Activated CD4-positive, CD25-positive, alpha-beta regulatory T cell treated with anti-CD3 and anti-CD28 coated beads, Interleukin-2, amount 50 U/mL, for 16 hours (primary cell): ENCODE measurements at places on chromosomes 12 and 14.

GRCh38 chr12:33653362-33653761, 213.7 kb upstream of the SYT10 start:
- no peak for DNase-seq

GRCh38 chr14:106605548-106606448, 1079.4 kb downstream of the TMEM121 start:
- peak; percentile 50 for DNase-seq

- no peak for DNase-seq
Measured at GRCh38 chr12:111758120-111758561, 8.6 kb upstream of the ALDH2 start.

- no peak for DNase-seq
Measured at GRCh38 chr12:52835271-52836041, 1.3 kb upstream of the KRT79 start.

DNA sequence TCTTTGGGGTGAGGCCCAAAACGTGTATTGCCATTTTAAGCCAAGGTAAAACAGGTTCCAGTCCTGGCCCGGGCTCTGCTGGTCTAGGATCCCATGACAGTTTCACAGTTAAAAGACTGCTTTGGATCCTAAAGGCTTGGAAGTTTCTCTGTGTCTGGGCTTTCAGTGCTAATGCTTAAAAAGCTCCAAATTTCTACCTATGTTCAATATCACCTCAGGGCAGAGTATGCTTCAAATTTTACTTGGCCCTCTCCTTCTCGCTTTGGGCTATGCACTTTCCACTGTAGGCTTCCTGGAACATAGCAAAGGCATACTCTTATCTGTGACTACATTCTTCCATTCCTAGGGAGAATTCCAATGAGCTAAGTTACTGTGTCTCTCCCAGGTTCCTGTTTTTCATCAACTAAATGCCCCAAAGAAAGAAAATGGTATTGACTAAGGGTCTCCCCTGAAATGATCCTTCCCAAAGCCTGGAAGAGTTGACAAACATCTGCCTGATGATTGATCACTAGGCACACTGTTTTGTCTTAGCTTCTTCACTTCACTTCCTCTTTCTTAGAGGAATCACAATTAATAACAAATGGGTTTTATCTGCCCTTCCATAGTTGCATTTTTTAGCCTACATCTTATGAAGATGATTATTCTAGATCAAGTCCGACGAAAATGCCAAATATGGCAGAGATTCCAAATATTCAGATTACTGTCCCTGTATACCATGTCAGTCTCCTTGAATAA, 79.4 kb downstream of the TMTC2 start:
- no peak for DNase-seq

DNA sequence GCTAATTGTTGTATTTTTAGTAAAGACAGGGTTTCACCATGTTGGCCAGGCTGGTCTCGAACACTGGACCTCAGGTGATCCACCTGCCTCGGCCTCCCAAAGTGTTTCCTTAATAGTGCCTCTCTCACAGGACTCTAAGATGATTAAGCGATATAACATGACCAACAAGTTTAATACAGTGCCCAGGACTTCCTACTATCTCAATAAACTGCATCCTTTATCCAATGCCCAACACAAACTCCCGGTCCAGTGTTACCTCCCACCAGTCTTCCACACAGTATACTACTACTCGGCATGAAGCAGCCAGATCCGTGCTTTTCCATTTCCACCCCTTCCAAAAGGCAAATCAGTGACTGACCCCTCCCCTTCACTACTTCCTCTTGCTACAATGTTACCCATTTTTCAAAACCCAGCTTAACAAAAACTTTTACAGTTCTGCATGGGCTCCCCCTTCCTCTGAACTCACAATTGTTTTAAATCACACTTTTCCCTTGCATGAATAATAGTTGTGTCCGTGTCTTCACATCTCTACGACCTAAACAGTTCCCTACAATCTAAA, 900 bp downstream of the NOP2 start:
- no peak for DNase-seq

GRCh38 chr14:51938137-51938536, 51.2 kb upstream of the RTRAF start:
- no peak for DNase-seq

- no peak for DNase-seq
Measured at GRCh38 chr14:93591506-93591905, 160.8 kb downstream of the UNC79 start.

DNA sequence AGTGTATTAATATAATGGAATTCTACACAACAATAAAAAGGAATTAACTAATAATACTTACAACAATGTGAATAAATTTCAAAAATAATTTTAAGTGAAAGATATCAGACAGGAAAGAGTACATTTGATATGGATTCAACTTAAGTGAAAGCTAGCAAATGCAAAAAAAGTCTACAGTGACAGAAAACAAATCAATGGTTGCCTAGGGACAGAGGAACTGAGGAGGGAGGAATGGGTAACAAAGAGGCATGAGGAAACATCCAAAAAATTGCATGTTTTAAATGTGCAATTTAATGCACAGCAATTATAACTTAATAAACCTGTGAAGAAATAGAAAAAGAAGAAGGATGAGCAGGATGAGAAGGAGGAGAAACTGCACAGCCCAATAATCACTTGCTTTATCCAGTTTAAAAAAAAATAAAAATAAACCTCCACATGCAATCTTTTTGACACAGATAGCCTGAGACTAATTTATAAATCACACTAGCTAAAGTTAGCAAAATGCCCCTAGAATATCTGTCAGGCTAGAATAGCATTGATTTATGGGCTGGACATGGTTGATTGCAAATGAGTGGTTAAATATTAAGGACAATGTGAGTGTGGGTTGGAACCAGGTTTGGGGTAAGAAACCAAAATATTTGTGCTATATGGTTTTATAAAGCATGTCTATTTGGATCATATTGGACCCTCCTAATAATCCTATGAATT, 1089.1 kb downstream of the TRHDE start:
- DNase-seq = no peak

DNA sequence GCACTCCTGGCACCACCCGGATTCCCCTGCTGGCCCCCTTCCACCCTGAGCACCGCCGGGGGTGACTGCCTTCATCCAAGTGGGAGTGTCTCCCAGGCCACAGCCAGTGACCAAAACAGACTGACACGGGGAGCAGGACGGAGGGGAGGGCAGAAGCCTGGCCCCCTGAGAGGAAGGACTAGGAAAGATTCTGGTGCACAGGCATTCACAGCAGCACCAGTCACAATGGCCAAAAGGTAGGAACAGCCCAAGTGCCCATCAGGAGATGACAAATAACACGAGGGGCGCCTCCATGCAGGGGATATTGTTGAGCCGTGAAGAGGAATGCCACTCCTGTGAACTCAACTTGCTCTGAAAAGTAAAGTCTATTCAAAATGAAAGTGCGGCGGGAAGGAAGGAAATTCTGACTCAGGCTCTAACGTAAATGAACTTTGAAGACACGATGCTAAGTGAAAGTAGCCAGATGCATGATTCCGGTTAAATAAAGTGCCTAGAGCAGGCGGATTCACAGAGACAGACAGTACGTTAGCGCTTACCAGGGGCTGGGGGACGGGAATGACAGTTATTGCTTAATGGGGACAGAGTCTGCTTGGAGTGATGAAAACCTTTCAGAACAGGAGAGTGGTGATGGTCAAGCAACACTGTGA, 146.1 kb upstream of the NCOR2 start:
- DNase-seq = peak; percentile 34

DNA sequence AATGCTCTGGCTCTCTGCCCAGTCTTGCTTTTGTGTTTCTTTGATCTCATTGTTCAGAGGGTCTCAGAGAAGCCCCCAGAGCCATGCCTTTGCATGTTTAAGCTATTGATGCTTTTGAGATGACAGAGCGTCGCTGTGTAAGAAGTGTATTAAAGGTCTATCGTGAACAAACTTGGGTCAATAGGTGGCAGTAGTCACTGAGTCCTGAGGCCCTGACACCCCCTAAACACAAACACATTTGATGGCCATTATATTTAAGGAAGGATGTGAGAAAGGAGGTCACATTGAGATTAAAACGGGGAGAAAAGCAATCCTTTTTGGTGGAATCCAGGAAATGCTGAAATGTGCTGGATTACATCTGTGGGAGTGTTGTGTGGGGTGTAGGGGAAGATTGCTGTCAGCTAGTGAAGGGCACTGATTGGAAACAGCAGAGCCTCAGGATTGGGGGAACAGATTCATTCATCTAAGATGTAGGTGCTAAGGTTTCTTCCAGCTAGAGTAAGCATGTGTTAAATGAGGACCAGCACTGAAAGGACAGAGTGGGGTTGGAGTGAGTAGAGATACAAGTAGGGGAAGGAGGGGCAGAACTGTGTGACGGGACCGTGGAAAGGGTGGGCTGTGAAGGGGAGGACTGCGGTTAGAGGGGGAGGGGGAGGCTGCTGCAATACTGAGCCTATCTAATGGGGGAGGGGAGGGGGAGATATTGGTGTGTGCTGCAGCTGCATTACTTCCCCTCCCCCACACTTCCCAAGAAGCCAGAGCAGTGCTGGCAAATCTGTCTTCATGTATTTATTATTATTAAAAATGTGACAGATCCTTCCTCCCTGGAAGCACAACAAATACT, 12.7 kb downstream of the NGDN start:
- DNase-seq = no peak
